ENCODE measurements at places on chromosomes 16 and 17.

DNA sequence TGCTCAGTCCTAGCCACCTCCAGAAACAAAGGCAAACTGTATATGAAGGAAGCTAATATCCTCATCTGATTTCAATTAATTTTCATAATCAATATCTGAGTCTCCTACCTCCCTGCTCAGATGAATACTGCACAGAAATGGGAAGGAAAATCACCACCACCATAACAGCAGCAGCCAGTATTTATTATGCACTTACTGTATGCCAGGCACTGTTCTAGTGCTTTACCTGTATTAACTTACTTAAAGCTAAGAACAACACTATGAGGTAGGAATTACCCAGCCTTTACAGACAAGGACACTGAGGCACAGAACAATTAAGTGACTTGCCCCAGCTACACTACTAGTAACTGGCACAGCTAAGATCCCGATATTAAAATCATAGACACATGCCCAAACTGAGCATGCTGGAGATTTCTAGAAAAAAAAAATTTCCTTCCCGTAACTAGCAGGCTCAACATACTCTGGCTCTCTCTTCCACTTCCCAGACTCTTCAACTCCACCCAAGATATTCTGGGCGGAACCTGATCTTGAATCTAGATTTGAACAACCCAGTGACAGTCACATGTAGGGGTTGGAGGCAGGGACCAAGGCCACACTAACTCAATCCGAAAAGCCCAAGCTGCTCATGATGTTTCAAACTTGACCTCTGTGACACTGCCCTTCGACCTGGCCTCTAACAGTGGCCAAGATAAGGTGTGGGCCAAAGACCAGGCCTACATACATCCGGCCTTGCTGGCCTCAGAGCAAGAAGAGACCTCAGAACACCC lies 3.9 kb downstream of the TRIM25 start:
- no peak for DNase-seq

DNA sequence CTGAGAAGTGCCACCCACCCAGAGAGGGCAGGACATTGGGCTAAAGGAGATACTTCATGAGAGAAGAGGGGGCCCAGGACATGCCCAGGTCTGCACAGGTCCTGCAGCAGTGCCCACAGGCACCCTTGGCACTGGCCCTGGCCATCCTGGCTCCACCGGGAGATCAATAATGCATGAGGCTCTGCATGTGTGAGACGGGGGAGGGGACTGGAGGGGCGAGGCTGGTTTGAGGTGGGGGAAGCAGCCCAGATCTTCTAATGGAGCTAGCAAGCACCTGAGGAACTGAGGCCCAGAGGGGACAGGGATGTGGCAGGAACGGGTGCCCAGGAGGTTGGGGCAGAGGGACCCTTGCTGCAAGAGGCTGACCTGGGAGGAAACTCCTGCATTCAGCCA lies 567 bp downstream of the OSBPL7 start:
- DNase-seq, result no peak

DNA sequence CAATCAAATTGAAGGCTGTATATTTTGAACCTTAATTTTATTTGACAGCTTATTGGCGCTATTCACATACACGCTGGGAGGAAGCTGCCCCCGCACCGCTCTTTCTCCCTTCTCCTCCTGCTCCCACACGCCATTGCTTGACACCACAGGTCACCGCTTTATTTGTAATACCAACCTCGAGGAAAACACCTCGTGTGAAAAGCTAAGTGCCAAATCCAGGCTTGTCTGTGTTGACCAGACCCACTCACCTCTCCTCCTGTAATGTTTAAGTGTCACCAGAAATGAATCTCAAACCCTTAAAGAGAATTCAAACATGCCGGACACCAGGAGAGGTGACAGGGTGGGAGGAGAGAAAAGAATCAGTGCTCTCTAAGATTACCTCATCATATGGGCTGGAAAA lies 331.4 kb downstream of the GRIN2A start:
- DNase-seq, result no peak

DNA sequence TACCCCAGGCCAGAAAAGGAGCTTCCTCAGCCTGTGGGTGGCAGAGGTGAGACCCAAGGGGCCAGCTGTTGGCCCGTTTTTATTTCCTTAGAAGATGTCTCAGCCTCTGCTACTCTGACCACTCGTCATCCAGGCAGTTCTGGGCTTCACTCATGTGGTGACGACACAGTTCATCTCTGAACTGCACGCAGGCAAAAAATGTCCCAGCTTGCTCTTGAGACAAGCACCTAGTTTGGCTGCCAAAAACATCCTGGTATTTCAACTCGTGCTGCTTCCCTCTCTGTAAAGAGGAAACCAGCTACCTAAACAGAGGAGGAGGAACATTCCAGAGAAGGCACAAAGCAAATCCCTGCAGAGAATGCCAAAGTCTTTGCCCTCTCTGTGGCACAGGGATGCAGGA lies 125.7 kb downstream of the XYLT1 start:
- no peak for DNase-seq

DNA sequence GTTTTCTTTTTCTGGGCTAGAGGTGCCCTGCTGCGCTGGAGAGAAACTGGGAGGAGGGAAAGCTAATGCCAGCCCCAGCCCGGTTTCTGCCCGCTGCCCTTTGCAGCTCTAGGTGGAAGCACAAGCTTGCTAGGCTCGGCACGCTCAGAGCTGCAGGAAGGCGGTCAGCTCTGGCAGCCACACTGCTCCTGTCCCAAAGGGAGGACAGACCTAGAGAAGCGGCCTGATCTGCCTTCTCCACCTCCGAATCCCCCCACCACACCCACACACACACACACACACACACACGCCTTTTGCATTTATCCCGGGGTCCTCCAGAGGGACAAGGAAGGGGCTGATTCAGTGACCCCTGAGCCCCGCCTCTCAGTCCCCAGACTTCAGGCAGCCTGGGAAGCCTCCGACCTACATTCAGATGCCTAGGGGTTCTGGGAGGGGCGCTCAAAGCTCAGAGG lies 418.1 kb downstream of the SOX9 start:
- DNase-seq, result no peak

GRCh38 chr16:24116046-24116776 lies 139.9 kb upstream of the CACNG3 start:
- DNase-seq, result no peak

GRCh38 chr17:45314741-45315647 lies 1.8 kb downstream of the MAP3K14 start:
- no peak for DNase-seq

GRCh38 chr16:64196444-64196843 lies 925.4 kb downstream of the CDH11 start:
- DNase-seq, result no peak

DNA sequence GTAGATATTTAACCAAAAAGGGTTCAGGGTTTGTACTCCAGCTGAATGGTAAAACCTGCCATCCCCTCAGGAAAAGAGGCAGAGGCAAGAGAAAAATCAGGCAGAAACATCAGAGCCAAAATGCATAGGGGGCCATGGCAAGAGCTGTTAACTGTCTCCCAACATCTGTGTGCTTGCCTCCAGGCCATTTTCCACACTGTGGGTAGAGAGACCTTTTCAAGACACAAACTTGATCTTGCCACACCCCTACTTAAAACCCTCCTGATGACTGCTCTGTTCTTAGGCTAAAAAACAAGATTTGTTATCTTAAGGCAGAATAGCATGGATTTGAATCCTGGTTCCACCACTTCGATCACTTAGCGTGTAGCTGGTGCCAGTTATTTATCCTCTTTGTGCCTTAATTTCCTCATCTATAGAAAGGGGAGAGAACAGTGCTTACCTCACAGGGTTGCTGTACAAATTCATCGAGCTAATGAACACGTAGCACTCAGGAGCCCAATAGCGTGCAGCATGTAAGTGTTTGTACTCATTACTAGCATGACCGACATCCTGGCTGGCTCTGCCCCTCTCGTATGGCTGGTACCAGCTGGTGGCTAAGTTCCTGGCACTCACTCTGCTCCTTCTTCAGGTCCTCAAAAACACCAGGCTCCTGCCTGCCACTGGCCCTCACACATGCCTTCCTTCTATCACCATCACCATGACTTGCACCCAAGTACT lies 25.8 kb downstream of the STAT3 start:
- DNase-seq, result no peak

DNA sequence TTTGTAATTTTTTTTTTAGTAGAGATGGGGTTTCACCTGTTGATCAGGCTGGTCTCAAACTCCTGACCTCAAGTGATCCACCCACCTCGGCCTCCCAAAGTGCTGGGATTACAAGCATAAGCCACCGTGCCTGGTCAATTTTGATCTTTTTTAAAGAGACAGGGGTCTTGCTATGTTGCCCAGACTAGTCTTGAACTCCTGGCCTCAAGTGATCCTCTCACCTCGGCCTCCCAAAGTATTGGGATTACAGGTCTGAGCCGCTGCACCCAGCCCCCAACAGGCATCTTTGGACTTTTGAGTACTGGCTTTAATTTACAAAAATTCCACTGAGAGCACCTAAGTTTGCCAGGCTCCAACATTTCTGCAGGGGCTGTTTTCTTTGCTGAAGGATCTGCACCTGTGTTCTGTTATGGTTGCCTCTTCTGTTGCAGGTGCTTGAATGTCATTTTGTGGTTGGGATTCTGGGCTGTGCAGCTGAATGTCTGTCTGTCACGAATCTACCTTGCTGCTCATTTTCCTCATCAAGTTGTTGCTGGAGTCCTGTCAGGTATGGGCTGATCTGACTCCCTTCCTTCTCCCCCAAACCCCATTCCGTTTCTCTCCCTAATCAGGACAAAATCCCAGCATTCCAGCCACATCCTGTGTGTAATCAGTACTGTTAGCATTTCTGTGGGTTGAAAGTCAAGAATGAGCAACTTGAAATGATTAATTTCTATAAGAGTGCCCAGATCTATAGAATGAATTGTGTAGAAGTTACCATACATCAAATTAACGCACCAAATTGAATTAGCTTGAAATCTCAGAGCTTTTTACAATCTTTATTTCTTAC lies 8.5 kb downstream of the G6PC1 start:
- DNase-seq, result no peak

GRCh38 chr16:79640513-79641360 lies 40.2 kb upstream of the MAF start:
- DNase-seq, result no peak

DNA sequence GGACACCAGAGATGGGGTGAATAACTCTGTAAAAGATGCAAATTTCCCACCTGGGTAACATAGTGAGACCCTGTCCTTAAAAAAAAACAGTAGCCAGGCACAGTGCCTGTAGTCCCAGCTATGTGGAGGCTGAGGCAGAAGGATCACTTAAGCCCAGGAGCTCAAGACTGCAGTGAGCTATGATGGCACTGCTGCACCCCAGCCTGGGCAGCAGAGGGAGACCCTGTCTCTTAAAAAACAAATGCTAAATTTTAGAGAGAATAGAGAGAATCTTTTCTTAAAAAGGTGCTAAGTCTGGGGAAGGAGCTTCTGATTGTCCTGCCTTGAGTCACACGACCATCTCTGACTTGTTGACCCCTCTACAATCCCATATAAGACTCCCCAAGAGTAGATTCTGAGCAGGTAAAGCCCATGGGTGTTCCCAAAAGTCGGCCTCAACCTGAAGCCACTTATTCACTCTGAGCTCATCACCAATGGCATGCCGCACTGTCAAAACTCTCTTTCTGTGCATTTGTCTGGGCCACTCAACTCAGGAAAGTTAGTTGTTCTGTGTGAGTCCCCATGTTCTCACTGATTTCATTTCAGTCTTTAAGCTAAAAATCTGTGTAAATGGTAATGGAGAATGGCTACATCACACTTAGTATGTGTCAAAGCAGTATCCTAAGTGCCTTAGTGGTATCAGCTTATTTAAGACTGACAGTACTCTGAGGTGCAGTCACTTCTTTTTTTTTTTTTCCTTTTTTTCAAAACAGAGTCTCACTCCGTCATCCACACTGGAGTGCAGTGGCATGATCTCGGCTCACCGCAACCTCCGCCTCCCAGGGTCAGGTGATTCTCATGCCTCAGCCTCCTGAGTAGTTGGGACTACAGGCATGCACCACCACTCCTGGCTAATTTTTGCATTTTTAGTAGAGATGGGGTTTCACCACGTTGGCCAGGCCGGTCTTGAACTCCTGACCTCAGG lies 41.6 kb downstream of the PRKCB start:
- no peak for DNase-seq

- no peak for DNase-seq
These were observed 38.7 kb upstream of the AQP8 start for GRCh38 chr16:25177831-25178688.

GRCh38 chr17:49887744-49888360 lies 40.0 kb upstream of the TAC4 start:
- no peak for DNase-seq

DNA sequence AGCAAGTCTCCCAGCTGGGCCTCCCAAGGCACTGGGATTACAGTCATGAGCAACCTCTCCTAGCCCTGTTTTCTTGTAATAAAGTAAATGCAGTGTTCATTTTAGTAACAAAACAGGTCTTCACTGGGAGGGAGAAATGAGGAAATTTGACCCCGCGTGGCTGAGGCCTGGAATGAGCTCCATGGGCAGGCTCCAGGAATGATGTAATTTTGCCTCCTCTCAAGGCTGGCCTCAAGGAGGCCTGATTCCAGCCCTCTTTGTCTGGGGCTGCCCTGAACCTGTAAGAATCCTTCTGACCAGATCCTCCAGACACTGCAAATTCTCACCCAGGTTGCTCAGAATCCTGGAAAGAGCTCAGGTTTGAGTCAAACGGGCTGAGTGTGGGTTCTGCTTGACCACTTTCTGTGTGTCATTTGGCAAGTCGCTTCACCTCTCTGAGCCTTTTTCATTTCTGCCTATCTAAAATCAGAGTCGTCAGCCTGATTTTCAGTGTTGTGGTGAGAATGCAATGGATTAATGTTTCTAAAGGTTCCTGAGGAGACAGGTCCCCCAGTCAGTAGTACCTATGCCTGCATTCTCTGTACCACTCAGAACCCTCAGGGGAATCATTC lies 57.1 kb downstream of the RAB11FIP4 start:
- DNase-seq, result no peak

DNA sequence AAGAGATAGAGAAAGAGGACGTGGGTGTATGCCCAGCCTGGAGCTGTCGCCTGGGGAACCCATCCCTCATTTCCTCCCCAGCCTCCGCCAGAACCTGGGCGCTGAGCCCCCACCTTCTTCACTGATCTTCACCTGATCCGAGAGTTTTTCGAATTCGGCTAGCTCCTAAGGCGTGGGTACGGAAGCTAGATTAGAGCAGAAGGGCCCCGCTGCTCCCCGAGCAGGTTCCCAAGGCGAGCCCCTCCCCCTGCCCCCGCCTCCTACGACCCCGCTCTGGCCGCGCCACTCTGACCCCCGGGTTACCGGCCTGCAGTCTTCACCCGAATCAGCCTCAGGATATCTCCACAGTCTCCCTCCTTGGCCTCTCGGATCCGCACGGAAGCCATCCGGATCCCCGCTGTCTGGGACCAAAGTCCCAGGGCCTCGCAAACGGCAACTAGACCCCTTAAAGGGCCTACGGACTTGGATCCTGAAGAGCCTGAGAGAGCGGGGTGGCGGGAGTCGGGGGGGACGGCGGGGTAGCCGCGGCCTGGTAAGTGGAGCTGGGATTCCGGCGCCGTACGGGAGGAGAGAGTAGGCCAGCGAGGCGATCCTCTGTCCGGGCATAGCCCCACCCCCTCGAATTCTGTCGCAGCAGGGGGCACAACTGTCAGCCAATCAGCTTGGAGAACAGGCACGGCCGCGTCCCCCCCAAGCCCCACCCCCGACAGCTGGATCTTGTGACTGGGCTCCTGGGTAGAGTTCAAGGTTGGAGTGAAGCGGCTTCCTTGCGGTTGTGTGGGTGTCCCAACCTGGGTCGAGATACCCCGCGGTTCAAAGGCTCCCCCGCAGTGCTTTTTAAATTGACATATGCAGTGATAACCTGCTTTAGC lies at the start of gene SAT2:
SAT2 (minus strand) TSS at position 572 of the 872 bp plus-strand sequence; CDS start at position 386, 186 bp downstream.
- peak; percentile 88 for DNase-seq

All from stimulated activated naive CD8-positive, alpha-beta T cell treated with anti-CD3 and anti-CD28 coated beads, Interleukin-15, Interleukin-2, amounts not matched to agents 100 U/mL and 50 U/mL, for 24 hours (primary cell).